ENCODE measurements at places on chromosomes 2 and 18.

GRCh38 chr2:168796583-168797285 lies 5.7 kb upstream of the NOSTRIN start:
- DNase-seq, result no peak

DNA sequence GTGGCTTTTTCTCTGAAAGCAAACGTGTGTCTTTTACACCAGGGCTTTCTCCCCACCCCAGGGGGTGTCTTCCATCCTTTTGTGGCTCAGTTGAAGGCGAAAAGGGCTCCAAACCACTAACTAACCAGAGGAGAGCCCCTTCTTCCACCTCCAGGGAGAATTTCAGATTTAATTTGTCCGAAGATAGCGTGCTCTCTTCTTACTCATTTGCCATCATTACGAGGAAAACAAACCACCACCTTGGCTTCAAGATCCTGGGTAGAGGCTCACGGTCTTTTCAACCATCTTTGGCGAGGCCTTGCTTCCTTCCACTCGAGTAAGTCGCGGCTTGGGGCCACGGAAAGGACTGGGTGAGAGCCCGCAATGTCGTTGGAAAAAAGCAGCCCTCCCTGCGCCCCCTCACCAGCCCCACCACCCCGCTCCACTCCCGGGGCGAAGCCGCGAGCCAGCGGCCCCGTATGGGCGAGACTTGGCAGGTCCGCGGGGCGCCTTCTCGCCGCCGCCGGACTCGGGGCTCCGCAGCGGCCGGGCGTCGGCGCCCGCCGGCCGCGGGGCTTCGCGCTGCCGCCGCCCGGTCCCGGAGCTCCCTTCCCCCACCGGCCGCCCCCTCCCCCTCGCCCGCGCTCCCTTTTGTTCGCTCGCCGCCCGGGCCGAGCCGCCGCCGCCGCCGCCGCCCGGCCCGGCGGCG lies 1.7 kb upstream of the ZNF532 start:
- no peak for DNase-seq

DNA sequence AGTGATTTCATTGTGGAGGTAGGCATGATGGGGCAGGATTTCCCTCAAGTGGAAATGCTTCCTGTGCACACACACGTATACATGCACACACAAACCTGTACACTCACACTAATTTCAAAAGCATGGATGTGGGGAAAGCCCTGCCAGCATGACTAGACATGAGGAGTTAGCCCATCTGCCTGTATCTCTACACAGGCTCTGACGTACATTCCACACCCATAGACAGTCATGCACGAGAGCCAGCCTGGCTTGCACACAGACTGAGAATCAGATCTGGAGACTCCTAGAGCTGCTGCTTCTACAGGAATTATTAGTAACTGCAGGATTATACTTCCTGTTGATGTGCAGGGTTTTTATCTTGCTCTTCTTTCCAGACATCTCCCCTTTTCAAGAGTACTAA lies 27.3 kb upstream of the NFU1 start:
- DNase-seq, result no peak

DNA sequence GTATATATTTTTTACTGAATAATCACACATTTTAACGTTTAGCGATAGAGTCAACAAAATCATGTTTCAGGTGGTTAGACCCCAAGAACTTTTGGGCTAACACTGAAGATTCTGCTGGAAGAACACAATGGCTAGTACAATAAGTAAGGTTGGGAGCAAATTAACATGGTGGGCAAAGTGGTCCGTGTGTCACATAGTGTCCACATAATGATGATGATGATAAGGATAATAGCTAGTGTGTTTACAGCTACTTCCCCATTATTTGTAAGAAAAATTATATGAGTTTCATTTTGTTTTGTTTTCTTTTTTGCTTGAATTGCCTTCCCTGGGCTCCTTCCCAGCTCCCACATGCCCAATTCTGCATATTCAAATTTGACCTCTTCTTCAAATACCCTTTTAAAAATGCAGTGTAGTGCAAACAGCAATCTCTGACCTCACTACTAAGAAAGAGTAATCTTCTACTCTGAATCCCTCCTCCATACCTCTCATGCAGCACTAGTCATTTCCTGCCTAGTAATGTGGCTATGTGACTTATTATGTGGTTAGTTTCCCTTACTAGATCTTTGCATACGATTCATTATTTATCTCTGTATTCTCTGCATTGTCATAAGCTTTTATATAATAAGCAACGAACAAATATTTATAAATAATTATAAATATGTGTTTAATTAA lies 16.9 kb upstream of the VPS54 start:
- DNase-seq, result no peak

DNA sequence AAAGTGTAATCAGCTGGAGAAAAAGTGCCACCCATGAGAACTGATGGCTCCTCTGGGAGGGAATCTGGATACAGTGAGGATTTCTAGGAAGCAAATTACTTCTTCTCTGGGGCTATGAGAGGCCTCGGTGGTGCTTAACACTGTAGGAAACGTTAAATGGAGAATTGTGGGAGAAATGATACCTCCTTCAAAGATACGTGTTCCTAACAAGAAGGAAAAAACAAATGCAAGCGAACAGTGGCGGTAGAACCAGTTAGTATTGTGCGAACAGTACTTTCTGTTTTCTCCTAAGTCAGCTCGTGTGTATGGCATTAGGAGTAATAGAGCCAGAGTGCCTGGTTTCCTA lies 587 bp upstream of the MTIF2 start:
- DNase-seq, result no peak

- no peak for DNase-seq
Observed at GRCh38 chr2:229221641-229222040, 49.4 kb downstream of the PID1 start.

DNA sequence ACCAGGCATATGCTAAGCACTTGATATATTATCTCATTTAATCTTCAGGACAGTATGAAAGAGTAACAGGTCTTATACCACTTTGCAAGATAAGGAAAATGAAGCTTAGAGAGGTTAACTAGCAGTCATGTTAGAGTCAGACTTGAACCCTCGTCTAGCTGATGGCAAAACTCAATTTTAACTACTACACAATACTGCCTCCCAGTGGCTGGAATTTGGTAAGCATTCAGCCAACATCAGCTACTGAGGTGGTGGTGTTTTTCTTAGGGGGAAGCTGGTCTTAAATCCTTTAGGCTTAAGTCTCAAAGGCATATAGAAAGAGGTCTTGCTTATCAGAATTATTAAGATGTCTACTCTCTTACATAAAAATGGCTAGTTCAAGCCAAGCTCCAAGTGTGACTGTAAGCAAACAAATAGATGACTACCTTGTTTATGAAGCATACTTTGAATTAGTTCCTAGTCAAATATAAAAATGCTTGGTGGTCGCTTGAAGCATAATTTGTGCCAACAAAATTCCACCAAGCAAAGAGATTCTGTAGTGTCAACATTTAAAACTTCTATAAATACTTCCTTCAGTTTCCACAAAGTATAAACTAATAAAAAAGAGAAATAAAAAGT lies 325.4 kb upstream of the FIGN start:
- no peak for DNase-seq

DNA sequence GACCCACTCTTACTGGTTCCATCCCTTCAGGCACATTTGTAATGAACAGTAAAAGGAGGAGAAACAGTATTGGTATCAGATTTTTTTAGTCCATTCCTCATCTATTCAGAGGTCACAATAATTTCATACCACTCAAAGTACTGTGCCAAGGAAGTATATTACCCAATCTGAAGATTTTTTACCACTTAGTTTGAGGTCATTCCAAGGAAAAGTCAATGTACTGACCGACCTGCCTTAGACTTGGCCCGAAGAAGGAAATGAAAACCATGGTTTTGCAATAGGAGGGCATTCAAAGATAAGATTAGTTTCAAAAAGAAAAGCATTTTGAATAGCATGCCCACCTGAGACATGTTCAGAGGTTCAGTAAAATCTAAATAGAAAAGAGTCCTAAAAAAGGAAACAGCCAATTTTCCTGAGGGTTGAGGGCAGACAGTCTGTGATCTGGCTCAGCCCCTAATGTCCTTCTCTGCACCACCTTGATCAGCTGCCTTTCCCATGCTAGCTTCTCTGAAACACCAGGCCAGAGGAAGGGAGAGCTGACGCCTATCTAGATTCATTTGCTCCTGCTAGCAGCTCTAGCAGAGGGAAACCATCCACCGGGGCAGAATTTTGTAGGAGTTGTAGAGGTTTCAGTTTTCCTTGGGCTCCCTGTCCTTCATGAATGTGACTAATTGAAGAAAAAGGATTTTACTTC lies 107.3 kb upstream of the FZD5 start:
- no peak for DNase-seq

GRCh38 chr2:85244828-85245227 lies 83.0 kb downstream of the TGOLN2 start:
- no peak for DNase-seq

GRCh38 chr2:32884346-32884745 lies 62.4 kb upstream of the LTBP1 start:
- no peak for DNase-seq

- no peak for DNase-seq
Observed at GRCh38 chr2:234258562-234259141, 208.2 kb downstream of the SPP2 start.

All from activated naive CD4-positive, alpha-beta T cell treated with Interleukin-2 at 50 U/mL for 16 hours (primary cell).